ENCODE measurements at places on chromosomes 16 and 17. TPM values are rescaled to one million over a fixed set of nuclear protein-coding genes. Genes with fewer than 3 reads are reported as not detected.
A peak's percentile ranks its signal among the peaks of the same experiment; 100 is the strongest.

EPN3 gene
- total RNA-seq = not detected

HYDIN gene
- total RNA-seq = not detected

ABCC12 gene
- total RNA-seq = not detected

- no peaks in the 10 kb centered on the region for H3K4me1 ChIP-seq
- H3K27me3 ChIP-seq = peaks cover 9% of the 10 kb centered on the region
Observed at GRCh38 chr17:72515291-72516065, 394.7 kb downstream of the SOX9 start.

- peaks cover 8% of the 10 kb centered on the region for H3K27me3 ChIP-seq
- no peak overlapping the region for H3K4me3 ChIP-seq
- no peaks in the 10 kb centered on the region for H3K4me1 ChIP-seq
- no peaks in the 10 kb centered on the region for H3K36me3 ChIP-seq
Observed at GRCh38 chr16:85860413-85861094, 38.4 kb upstream of the IRF8 start.

GRCh38 chr17:11296994-11297393 is 56.0 kb downstream of the SHISA6 start:
- no peaks in the 10 kb centered on the region for H3K36me3 ChIP-seq
- no peak overlapping the region for H3K4me3 ChIP-seq
- no peaks in the 10 kb centered on the region for H3K27me3 ChIP-seq
- H3K4me1 ChIP-seq = no peaks in the 10 kb centered on the region

DNA sequence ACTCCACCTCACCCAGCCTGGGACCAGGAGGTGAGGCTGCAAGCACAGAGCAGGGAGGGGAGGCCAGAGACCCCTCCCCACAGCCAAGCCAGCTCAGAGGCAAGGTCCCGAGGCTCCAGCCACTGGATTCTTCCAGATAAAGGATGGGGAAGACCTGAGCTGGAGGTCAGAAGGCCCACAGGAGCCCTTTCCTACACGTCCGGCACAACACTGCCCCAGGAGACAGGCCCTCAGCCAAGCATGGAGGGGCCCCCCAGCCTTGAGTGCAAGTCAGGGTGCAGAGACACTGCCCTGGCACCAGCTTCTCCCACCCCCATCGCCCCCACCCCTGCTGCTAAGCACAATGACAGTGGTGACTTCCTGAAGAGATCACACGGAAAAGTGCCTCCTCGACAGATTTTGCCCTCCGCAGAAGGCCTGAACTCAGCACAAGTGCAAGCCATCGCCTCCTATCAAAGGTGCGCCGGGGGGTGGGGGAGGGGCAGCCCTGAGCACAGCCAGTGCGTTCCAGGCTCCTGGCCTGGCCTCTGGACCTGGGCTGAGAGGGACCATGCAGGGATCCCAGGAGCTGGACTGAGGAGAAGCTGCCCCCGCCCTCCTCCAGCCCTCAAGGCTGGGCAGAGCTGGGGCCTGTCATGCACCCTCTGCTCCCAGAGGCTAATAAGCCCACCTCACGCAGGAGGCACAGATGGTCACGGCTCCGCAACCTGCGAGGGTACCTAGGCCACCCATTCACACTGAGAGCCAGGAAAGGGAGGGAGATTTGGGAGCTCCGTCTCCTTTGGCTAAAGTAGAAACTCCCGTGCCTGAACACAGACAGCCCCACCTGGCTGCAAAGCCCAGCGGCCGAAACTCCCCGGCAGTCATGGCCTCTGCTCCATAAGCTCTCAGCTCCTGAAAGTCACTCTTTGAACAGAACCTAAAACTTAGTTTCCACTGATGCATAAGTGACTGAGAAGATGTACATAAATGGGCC is 2.7 kb downstream of the MAFG start:
- H3K4me1 ChIP-seq = peaks cover 25% of the 10 kb centered on the region
- peak overlapping the region; percentile 17 for H3K27ac ChIP-seq
- H3K4me3 ChIP-seq = peak overlapping the region; percentile 11
- peaks cover 2% of the 10 kb centered on the region for H3K36me3 ChIP-seq

GRCh38 chr17:39629898-39630297 is 3.1 kb downstream of the PPP1R1B start:
- H3K4me3 ChIP-seq = no peak overlapping the region
- peaks cover 40% of the 10 kb centered on the region for H3K27me3 ChIP-seq

All from activated CD8-positive, alpha-beta memory T cell treated with anti-CD3 and anti-CD28 coated beads, Interleukin-2, amount 10 ng/mL, durations not matched to agents 7 days and 5 days (primary cell).